CD14-positive monocyte (primary cell): ENCODE measurements at places on chromosomes 7 and 10.

GRCh38 chr10:118827053-118827452 lies 72.3 kb upstream of the CACUL1 start:
- no peak for DNase-seq

DNA sequence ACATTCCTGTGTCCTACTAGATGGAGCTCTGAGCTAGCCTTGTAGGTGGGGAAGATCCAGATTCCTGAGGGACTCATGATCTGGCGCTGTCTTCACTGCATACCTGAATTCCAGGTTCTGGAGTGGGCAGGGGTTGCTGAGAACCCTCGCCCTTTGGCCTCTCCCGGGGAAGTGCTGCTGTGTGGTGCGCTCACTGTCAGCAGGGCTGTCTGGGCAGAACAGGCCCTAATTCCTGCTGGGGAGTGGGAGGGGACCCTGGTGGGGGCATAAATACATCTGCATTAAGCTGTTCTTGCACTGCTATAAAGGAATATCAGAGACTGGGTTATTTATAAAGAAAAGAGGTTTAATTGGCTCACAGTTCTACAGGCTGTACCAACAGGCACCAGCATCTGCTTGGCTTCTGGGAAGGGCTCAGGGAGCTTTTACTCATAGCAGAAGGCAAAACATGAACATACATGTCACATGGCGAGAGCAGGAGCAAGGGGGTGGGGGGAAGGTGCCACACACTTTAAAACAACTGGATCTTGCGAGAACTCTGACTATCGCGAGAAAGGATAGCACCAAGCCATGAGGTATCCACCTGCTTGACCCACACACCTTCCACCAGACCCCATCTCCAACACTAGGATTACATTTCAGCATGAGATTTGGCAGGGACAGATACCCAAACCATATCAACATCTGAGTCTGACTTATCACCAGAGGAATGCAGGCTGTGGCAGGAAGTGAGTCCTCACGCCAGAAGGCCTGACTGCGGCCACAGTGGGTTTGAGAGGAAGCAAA lies 115.0 kb downstream of the ADCY1 start:
- no peak for DNase-seq

GRCh38 chr7:1679326-1679965 lies 9.4 kb downstream of the ELFN1 start:
- DNase-seq = no peak

- DNase-seq = no peak
Measured at GRCh38 chr10:107383357-107383756, 218.9 kb upstream of the SORCS1 start.
